MG63 (cell line): ENCODE measurements at places on chromosomes 12 and 14. TPM values are rescaled to one million over a fixed set of nuclear protein-coding genes. Genes with fewer than 3 reads are reported as not detected.

ZNF84 gene
- total RNA-seq: 4.8 and 7.3 TPM in 2 replicates

TAS2R9 gene
- not detected in 2 replicates for total RNA-seq

MMP17 gene
- 10.4 and 10.8 TPM in 2 replicates for total RNA-seq

- DNase-seq: no peak
Measured at GRCh38 chr12:120366845-120367232, 2.1 kb downstream of the MSI1 start.

DNA sequence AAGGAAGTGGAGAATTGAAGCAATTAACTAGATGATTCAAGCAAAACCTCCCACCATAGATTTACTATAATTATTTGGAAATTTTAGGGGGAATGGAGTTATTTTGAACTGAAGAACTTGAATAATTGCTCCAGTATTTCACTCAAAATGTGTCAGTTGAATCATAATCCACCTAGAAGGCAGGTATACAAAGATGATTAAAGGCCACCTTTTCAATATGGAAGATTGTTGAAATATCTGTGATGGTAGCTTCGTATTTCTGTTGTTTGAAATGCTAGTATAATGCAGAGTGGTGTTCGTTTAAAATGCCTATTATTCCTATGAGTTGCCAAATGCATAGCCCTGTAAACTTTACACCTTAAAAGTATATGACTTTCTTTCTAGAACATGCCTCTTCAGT lies 3.1 kb downstream of the HMGA2 start:
- DNase-seq: no peak

- no peak for DNase-seq
Measured at GRCh38 chr14:100066962-100067361, 1.7 kb downstream of the EVL start.
